Mesangial cell (primary cell): ENCODE measurements at places on chromosomes 11 and 22. TPM values are rescaled to one million over a fixed set of nuclear protein-coding genes. Genes with fewer than 3 reads are reported as not detected.

The NXPE4 gene
- total RNA-seq, result not detected in 2 replicates

The LSP1 gene
- 0.33 and 5.6 TPM in 2 replicates for total RNA-seq

The PKNOX2 gene
- 0.98 and 1.6 TPM in 2 replicates for total RNA-seq

The C11orf87 gene
- not detected in 2 replicates for total RNA-seq

The PLAAT5 gene
- total RNA-seq, result 0.16 and 0.63 TPM in 2 replicates

The C11orf52 gene
- 1.6 and 5.2 TPM in 2 replicates for total RNA-seq

The TMEM25 gene
- 31.1 and 40.8 TPM in 2 replicates for total RNA-seq

The SPDYC gene
- not detected in 2 replicates for total RNA-seq

The ART1 gene
- total RNA-seq, result not detected in 2 replicates

The NEFH gene
- total RNA-seq, result 1.0 and 2.0 TPM in 2 replicates

The OR4B1 gene
- total RNA-seq, result not detected in 2 replicates

The OR10G8 gene
- total RNA-seq, result not detected in 2 replicates

The SCGB1D2 gene
- total RNA-seq, result not detected in 2 replicates

The HYLS1 gene
- total RNA-seq, result 6.8 and 16.0 TPM in 2 replicates

The PANX1 gene
- total RNA-seq, result 27.3 and 31.4 TPM in 2 replicates

The SERPIND1 gene
- total RNA-seq, result not detected in 2 replicates
